Fibroblast of lung (primary cell): ENCODE measurements at places on chromosomes 5 and 9. TPM values are rescaled to one million over a fixed set of nuclear protein-coding genes. Genes with fewer than 3 reads are reported as not detected.

Gene FBN2
- polyA plus RNA-seq = 22.1 and 43.1 TPM in 2 replicates

Gene ARHGEF28
- 2.3 and 3.5 TPM in 2 replicates for polyA plus RNA-seq

DNA sequence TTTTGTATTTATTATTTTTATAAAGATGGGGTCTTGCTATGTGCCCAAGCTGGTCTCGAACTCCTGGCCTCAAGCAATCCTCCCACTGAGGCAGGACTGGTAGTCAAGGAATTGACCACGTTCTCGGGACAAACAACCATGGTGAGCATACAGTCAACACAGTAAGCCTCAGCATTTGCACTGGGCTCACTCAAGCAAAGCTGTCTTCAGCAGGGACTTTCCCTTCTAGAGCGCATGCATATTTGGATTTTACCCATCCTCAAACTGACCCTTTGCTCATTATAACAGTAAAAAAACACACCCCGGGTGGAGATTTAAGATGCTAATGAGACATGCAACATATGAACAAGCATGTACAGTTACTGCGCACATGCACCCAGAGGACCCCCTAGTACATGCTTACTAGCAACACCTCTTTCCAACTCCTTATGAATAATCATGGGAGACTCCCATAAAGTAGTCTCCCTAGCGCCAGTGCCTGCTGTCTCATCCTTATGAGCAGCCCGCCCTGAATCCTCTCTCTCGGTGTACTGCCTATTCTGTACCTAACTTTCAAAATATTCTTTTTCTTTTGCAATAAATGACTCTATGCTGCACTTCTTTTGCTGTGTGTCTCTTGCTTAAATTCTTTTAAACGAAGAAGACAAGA, 41.5 kb downstream of the C5orf22 start:
- DNase-seq = no peak

DNA sequence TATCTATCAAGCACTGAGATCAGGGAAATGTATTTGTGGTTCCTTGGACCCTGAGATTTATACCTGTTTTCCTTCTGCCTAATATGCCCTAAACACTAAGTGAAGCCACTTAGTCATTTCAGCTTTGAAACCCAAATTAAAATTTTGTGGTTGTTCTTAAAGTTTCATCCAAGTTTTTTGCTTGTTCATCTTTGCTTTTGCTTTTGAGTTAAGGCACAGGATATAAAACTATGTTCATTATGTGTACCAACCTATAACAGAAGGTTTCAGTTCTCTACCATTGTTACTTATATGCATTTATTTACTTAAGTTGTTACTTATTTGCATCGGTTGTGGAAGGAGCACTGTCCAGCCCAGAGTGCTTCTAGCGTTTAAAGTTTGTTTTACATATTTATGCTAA, 382.3 kb downstream of the PTPRD start:
- DNase-seq = no peak
